ENCODE measurements at places on chromosomes 12 and 14.

DNA sequence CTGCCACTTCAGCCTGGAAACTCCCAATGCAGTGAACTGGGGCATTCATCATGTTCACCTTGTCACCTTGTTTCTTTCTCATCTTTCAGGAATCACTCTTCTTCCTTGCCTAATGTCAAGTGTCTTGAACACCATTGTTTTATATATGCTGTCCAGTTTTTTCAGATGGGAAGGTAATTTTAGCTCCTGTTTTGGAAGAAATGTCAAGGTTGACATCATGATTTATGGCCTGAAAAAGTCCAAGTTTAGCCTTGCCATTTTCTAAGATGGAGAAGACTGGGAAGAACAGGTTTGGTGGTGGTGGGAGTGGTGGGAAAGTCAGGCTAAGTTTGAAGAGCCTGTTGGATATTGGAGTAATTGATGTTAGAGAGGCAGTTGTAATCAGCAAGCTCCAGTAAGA lies 54.0 kb downstream of the ADCK1 start:
- no peak for DNase-seq

GRCh38 chr12:6078398-6079096 lies 45.9 kb downstream of the VWF start:
- DNase-seq = no peak

- no peak for DNase-seq
Observed at GRCh38 chr12:106025129-106025528, 113.6 kb downstream of the NUAK1 start.

DNA sequence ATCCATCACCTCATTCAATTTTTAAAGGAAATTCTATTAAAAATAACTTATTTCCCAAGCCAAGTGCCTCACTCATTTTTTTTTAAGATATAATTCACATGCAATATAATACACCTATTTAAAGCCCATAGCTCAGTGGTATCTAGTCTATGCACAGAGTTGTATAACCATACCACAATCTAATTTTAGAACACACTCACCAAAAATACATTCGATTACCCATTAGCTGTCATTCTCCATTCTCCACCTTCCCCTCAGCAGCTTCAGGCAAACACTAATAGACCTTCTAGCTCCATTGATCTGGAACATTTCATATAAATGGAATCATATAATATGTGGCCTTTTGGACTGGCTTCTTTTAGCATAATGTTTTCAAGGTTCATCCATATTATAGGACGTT lies 49.5 kb downstream of the CLMN start:
- no peak for DNase-seq

Data from stimulated activated CD4-positive, alpha-beta T cell treated with anti-CD3 and anti-CD28 coated beads, Interleukin-12 subunit alpha, Interleukin-12 subunit beta, amount 100 ng/mL, for 48 hours (primary cell).